ENCODE measurements at places on chromosomes 7 and 10.

- no peaks in the 10 kb centered on the region for H3K27me3 ChIP-seq
- DNase-seq, result no peak
- no peak overlapping the region for H3K27ac ChIP-seq
- no peaks in the 10 kb centered on the region for H3K4me1 ChIP-seq
- no peaks in the 10 kb centered on the region for H3K36me3 ChIP-seq
These were observed 28.0 kb upstream of the RSU1 start for GRCh38 chr10:16845248-16845647.

DNA sequence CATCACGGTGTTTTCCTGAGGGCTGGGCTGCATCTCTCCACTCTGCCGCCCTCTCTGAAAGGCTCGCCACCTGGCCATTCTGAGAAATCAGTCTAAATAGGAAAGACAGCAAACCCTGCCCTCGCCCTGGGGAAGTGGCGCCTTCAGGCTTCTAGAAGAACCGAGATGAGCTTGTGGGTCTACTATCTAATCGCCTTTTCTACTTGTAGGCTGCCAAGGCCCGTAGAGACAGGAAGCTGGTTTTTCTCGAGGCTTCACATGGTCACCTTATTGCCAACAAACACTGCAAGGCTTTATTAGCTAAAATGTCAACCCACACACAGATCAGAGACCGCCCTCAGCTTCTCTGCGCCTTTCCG is 21.4 kb downstream of the LAT2 start:
- H3K27ac ChIP-seq, result peak overlapping the region; percentile 83
- H3K27me3 ChIP-seq, result no peaks in the 10 kb centered on the region
- peaks cover 24% of the 10 kb centered on the region for H3K36me3 ChIP-seq

- no peak overlapping the region for H3K27ac ChIP-seq
- peaks cover 19% of the 10 kb centered on the region for H3K27me3 ChIP-seq
- no peak for DNase-seq
- no peak overlapping the region for H3K4me3 ChIP-seq
- no peaks in the 10 kb centered on the region for H3K36me3 ChIP-seq
These were observed 45.7 kb downstream of the FAM171A1 start for GRCh38 chr10:15325243-15325943.

GRCh38 chr7:136549756-136550155 is 318.7 kb upstream of the CHRM2 start:
- no peak overlapping the region for H3K4me3 ChIP-seq
- H3K36me3 ChIP-seq, result no peaks in the 10 kb centered on the region
- H3K27me3 ChIP-seq, result no peaks in the 10 kb centered on the region
- no peak for DNase-seq

DNA sequence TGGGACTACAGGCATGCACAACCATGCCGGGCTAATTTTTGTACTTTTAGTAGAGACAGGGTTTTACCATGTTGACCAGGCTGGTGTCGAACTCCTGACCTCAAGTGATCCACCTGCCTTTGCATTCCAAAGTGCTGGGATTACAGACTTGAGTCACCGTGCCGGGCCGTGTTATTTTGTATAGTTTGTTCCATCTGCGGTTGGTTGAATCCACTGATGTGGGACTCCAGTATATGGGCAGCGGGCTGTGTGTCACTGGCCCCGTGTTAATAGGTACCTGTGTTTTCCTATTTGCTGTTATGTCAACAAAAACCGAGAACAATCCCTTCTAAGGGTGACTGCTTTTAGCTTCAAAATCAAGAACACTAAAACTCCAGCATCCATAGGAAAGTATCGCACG is 297.6 kb upstream of the PITRM1 start:
- peaks cover 30% of the 10 kb centered on the region for H3K27me3 ChIP-seq
- no peak overlapping the region for H3K4me3 ChIP-seq
- H3K27ac ChIP-seq, result no peak overlapping the region
- peaks cover 31% of the 10 kb centered on the region for H3K4me1 ChIP-seq
- no peaks in the 10 kb centered on the region for H3K36me3 ChIP-seq

GRCh38 chr10:43396928-43397624 is 11.9 kb downstream of the HNRNPF start:
- H3K4me1 ChIP-seq, result peaks cover 82% of the 10 kb centered on the region
- peak overlapping the region; percentile 97 for H3K4me3 ChIP-seq
- H3K36me3 ChIP-seq, result peaks cover 87% of the 10 kb centered on the region

- DNase-seq, result no peak
- H3K4me3 ChIP-seq, result no peak overlapping the region
- no peaks in the 10 kb centered on the region for H3K27me3 ChIP-seq
- H3K27ac ChIP-seq, result no peak overlapping the region
- no peaks in the 10 kb centered on the region for H3K4me1 ChIP-seq
These were observed 623.9 kb downstream of the SORCS1 start for GRCh38 chr10:106540645-106541044.

- DNase-seq, result no peak
- no peak overlapping the region for H3K27ac ChIP-seq
- H3K4me1 ChIP-seq, result no peaks in the 10 kb centered on the region
- no peaks in the 10 kb centered on the region for H3K27me3 ChIP-seq
- no peak overlapping the region for H3K4me3 ChIP-seq
These were observed 32.6 kb downstream of the VSTM4 start for GRCh38 chr10:49082766-49083165.

GRCh38 chr10:62456611-62457101 is 82.5 kb downstream of the ZNF365 start:
- H3K4me3 ChIP-seq, result peak overlapping the region; percentile 51
- peak overlapping the region; percentile 14 for H3K27ac ChIP-seq

GRCh38 chr7:94335586-94335985 is 59.1 kb upstream of the COL1A2 start:
- H3K27ac ChIP-seq, result no peak overlapping the region
- H3K4me1 ChIP-seq, result no peaks in the 10 kb centered on the region
- no peaks in the 10 kb centered on the region for H3K36me3 ChIP-seq
- no peak for DNase-seq
- H3K27me3 ChIP-seq, result no peaks in the 10 kb centered on the region

Data from effector memory CD8-positive, alpha-beta T cell (primary cell).